ENCODE measurements at places on chromosomes 11 and 22. TPM values are rescaled to one million over a fixed set of nuclear protein-coding genes. Genes with fewer than 3 reads are reported as not detected.
A peak's percentile ranks its signal among the peaks of the same experiment; 100 is the strongest.

- no peak for DNase-seq
Observed at GRCh38 chr11:114942207-114942606, 263.9 kb downstream of the NXPE2 start.

DNA sequence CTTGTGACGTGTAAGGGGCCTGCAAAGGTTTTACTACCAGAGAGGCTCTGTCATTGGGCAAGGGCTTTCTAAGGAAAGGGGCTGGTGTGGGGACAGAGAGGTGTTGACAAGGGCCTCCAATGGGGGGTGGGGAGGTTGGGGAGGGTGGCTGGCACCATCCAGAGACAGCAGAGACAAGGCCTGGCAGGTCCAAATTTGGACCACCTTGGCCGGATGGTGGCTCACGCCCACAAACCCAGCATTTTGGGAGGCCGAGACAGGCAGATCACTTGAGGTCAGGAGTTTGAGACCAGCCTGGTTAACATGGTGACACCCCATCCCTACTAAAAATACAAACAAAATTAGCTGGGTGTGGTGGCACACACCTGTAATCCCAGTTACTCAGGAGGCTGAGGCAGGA lies 2.2 kb upstream of the CHRM4 start:
- DNase-seq: no peak

Gene STK33
- polyA plus RNA-seq: 15.1 TPM

DNA sequence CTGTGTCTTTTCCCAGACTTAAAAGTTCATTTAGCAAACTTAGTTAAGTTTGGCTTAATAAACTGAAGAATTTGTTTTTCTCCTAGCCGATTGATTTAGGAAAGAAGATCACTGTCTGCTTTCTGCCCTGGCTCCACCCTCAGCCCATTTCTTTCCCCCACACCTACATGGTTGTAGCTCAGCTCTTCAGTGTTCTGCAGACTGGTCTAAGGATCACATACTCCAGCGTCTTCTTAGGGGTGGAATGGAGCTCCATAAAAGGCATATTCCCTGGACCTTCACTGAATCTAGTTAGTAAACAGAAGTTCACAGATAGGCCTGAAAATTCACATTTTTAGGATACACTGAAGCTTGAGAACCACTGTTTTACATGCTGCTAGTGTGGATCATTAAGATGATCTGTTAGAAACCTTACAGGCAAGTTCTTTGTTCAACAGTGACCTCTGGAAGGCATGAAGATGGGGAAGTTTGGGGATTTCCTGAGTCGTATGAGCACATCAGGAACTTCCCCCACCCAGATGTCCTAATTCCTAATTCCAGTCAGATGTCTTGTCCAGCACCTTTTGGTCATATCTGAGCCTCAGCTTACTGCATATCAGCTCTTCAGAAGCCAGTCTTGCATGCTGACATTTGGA lies 16.8 kb downstream of the PIWIL4 start:
- DNase-seq: no peak

- DNase-seq: no peak
Observed at GRCh38 chr11:62858201-62858600, 18.8 kb upstream of the WDR74 start.

GRCh38 chr11:128962896-128963295 lies 20.2 kb upstream of the TP53AIP1 start:
- no peak for DNase-seq

- peak; percentile 49 for DNase-seq
Observed at GRCh38 chr11:62707277-62707861, at the start of the genes BSCL2 and GNG3. Gene BSCL2, minus strand, starts transcription at chr11:62707424. Its CDS starts 229 bp downstream, at chr11:62707195. Gene GNG3, plus strand, starts transcription at chr11:62707676. Its CDS starts 620 bp downstream, at chr11:62708296.

DNA sequence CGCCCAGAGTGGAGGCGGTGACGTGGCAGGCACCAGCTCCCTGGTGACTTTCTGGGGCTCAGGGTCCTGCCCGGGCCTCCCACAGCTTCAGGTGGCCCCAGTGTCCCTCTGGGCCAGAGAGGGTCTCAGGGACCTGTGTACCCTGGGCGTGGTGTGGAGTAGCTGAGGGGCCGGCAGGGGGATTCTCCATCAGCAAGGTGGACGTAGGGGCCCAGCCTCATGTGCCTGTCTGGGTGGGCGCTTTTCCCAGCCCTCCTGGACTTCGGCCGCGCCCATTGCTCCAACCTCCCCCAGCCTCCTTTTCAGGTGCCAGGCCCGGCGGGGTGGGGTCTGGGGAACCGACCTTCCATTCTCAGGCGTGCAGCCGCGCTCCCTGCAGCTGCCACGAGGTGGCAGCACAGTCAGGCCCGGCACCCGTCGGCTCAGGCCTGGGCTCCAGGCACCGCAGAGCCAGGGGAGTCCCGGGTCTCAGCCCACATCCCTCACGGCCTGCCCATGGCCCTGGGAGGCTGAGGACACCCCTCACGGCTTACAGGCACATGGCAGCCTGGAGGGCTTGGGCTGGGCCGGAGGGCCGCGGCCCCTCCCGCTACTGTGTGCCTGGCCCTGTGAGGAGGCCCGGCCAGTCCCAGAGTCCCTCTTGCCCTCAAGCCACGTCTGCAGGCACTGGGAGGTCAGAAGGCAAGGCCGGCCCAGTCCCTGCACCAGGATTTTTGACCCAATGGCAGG lies 19.9 kb upstream of the MUC5B start:
- DNase-seq: peak; percentile 75

GRCh38 chr22:18965526-18966421 lies 29.7 kb upstream of the PRODH start:
- DNase-seq: no peak

Gene SCARF2
- 2.1 TPM for polyA plus RNA-seq

DNA sequence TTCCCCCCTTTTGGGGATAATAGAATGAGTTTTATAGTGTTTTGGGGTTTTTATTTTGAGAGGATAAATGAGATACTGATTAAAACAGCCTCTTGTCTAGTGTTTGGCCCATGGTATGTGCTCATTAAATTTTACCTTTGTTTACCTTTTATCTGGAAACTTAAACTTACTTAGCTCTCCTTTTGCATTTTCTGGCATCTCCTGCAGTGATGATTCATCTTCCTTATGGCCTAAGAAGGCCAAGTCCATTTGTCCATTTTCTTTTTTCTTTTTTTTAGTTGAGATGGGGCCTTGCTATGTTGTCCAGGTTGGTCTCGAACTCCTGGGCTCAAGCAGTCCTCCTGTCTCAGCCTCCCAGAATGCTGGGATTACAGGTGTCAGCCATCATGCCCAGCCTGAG lies 156.3 kb downstream of the COMMD9 start:
- no peak for DNase-seq

DNA sequence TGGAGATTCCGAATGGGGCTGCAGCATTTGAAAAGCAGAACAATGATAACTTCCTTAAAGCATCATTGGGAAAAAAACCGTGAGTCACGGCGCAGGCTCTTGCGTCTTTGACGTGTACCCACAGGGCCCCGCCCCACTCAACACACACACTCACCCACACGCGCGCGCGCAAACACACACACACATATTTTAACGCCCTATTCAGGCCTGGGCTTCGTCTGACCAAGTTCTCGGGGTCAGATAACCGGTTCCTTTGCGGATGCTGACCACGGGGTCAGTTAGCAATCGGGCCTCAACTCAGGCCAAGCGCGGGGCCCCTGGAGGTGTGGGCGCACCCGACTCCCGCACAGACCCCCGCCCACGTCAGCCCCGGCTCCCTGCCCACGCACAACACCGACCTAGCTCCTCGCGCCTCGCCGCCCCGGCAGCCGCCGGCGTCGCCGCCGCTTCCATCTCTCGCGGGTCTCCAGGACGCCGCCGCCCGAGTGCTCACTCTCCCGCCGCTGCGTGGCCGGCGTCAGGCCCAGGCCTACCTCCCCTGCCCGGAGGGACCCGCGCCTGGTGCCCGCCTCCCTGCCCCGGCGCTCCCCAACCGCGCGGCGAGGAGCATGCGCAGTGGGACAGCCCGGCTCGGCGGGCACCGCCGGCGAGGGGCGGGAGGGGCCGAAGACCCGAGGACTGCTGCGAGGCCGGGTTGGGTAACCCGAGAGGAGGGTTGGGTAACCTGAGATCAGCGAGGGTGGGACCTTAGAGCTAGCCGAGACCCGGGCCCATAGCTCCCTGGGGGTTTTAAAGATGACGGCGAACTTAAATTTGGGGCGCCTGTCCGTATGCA lies at the start of gene SLC36A4:
Gene SLC36A4, minus strand, starts transcription at position 612 of the 835 bp plus-strand sequence. Its CDS starts 159 bp downstream, at position 453.
- peak; percentile 87 for DNase-seq

DNA sequence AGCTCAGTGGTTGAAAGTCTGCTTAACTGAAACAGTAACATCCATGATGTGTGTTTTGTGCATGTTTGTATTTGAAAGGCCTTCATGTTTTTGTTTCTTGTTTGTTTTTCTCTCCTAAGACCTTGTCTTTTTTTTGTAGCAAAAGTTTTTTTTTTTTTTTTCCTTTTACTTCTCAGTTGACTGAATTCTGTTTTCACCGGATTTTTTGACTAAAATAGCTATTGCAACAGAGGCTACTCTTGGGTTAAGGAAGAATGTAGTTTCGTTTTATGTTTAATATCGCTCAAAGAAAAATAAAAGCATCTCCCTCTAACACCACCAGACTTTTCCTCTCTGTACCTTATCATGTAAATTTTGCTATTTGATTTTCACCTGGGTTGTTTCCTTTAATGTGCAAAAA lies 15.1 kb downstream of the APOL6 start:
- DNase-seq: no peak

DNA sequence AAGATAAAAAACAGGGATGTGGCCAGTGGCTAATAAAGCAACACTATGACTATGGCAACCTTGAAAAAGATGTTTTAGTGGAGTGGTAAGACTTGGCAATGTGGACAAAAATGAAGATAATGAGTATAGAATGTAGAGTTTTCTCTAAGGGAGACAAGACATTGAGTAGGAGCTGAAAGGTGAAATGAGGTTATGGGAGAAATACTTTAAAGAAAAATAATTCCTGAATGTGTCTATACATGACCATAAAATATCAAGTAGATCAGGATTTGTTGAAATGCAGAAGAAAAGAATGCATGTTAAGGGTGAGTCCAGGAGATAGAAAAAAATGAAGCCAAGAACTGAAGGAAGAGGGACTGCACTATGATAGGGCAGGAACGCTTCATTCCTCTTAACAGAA lies 101.6 kb upstream of the CARD18 start:
- DNase-seq: no peak

DNA sequence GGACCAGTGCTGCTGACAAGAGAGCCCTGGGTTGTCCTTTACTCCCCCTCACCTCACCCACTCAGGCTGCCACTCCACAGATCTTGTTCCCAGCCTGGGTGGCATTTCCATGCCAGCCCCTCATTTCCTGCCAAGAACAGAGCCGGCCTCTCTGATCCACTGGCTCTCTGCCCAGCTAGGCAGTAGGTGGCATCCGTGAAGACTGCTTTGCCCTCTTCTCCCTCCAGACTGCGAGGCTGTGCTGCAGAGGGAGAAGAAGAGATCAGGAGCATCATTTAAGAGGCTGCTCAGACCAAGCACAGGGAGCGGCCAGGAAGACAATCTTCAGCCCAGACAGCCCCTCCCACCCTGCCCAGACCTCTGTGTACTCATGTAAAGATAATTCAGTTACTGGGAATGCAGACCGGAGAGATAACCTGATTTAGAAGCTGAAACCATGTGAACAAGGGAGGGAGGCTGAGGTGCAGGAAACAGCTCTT lies 126.9 kb upstream of the NCAM1 start:
- DNase-seq: no peak

DNA sequence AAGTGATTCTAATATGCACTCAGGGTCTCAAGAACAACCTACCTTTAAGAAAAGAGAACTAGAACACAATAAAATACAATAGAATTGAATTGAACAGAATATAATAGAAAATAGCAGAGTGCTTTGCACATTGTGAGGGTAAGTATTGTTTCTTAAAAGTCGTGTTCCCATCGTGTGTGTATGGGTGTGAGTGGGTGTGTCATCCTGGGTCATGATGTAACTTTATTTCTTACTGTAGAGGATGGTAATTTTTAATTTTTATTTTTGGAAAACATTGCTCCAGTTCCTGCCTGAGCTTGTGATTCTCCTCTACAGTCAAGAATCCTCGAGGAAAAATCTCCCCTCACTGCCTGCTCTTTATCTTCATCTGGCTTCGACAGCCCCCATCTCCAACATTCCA lies 75.7 kb upstream of the CSNK2A3 start:
- DNase-seq: no peak

DNA sequence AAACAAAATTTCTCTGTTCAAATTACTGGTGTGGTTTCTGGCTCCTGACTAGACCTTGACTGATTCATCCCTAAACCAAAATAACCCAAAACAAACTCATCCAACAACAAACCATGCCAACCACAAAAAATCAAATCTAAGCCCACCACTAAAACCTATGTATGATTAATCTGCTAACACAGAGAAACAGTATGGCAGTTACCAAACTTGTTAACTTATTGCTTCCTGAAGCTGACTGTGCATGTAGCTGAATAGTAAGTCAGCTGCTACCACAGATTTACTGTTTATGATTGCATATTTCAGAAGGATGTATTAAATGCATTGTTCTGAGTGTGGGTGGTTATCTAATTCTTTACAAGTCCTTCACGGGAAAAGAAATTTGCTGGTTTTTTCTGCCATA lies 231.1 kb downstream of the SWAP70 start:
- DNase-seq: no peak

Gene TSKU
- 19.3 TPM for polyA plus RNA-seq

DNA sequence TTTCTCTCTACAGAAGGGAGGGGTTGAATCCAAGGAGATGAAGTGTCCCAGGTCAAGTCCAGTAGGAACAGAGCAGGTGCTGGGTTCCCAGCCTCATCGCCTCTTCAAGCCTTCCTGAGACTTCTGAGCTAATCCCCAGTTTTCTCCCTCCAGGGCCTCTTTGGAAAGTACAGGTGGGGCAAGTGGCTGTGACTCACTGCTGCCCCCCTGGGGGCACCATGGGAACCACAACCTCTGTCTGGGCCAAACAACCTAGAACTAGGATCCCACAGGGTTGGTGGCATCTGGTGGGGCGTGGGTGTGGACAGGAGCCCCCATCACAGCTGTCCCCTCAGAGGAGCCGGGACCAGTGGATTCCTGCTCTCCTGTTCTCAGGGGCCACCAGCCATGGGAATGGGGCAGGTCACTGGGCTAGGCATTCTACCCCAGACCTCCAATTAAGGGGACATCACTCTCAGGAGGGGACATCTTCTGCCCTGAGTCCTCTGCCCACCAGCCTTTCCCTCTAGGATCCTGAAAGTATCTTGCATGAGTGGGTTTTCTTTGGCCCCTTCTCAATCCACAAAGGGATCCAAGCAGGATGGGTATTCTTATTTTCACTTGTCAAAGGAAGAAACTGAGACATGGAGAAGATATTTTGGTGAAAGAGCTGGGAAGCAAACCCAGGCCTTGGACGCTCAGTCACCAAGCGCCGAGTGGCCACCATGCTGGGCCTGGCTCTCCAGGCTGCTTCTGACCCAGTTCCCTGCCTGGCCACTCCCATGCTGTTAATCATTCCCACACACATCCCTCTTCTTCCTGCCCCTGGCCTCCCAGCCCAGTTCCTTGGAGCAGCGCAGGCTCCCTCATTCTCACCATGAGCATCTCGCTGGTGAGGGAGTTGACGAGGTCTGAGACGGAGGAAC lies 23.8 kb downstream of the LRRC10B start:
- DNase-seq: no peak

Gene OR4P4
- not detected for polyA plus RNA-seq
